ENCODE measurements at places on chromosomes 4 and X.

GRCh38 chr4:106201373-106201772, 114.6 kb downstream of the TBCK start:
- H3K27me3 ChIP-seq, result no peaks in the 10 kb centered on the region
- H3K36me3 ChIP-seq, result no peaks in the 10 kb centered on the region
- no peak overlapping the region for H3K4me3 ChIP-seq

GRCh38 chr4:140851032-140851636, 94.9 kb upstream of the TBC1D9 start:
- no peaks in the 10 kb centered on the region for H3K27me3 ChIP-seq
- H3K27ac ChIP-seq, result no peak overlapping the region
- H3K36me3 ChIP-seq, result no peaks in the 10 kb centered on the region

- H3K4me3 ChIP-seq, result no peak overlapping the region
- H3K27ac ChIP-seq, result no peak overlapping the region
- H3K4me1 ChIP-seq, result no peaks in the 10 kb centered on the region
- no peak for DNase-seq
- no peaks in the 10 kb centered on the region for H3K36me3 ChIP-seq
Measured at GRCh38 chr4:2354760-2355159, 63.7 kb downstream of the ZFYVE28 start.

GRCh38 chr4:176782794-176783193, 9.9 kb downstream of the VEGFC start:
- no peak overlapping the region for H3K4me3 ChIP-seq
- H3K36me3 ChIP-seq, result no peaks in the 10 kb centered on the region
- H3K27me3 ChIP-seq, result no peaks in the 10 kb centered on the region
- DNase-seq, result no peak

Measured in trophoblast cell (in vitro differentiated cells and primary cell).